GM06990 (cell line): ENCODE measurements at places on chromosomes 7 and 10.

GRCh38 chr10:84339025-84339424 lies 10.6 kb downstream of the CCSER2 start:
- no peak for DNase-seq

- DNase-seq = peak; percentile 49
These were observed 7.8 kb upstream of the SCD start for GRCh38 chr10:100339236-100339635.

GRCh38 chr10:71217266-71218045 lies 5.1 kb downstream of the UNC5B start:
- DNase-seq = no peak

GRCh38 chr7:20033621-20034400 lies 183.4 kb downstream of the MACC1 start:
- DNase-seq = no peak

GRCh38 chr10:15460661-15461060 lies 89.6 kb upstream of the FAM171A1 start:
- no peak for DNase-seq

GRCh38 chr10:33674491-33674890 lies 340.0 kb upstream of the NRP1 start:
- no peak for DNase-seq

DNA sequence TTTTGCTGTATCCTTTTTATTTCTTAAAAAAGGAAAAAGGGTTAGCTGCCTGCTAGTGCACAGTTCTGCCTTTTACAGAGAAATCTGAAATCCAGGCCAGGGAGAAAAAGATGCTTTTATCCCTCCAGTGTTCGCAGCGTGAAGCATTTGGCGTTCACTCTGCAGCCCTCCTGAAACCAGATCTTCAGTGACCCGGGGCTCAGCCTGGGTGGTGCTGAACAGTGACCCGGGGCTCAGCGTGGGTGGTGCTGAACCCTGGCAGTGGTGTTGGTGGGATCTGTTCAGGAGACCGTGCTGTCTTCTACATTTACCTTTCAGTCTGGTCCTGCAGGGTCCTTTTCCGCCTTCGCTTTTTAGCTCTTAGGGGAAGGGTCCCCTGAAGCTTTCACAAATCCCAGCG lies 164.7 kb upstream of the KLF6 start:
- no peak for DNase-seq
